Activated gamma-delta T cell (primary cell): ENCODE measurements at places on chromosomes 7 and 10.

- no peak for DNase-seq
Measured at GRCh38 chr7:41940760-41941343, 238.0 kb upstream of the INHBA start.

- no peak for DNase-seq
Measured at GRCh38 chr7:70402069-70402468, 729.9 kb upstream of the GALNT17 start.

DNA sequence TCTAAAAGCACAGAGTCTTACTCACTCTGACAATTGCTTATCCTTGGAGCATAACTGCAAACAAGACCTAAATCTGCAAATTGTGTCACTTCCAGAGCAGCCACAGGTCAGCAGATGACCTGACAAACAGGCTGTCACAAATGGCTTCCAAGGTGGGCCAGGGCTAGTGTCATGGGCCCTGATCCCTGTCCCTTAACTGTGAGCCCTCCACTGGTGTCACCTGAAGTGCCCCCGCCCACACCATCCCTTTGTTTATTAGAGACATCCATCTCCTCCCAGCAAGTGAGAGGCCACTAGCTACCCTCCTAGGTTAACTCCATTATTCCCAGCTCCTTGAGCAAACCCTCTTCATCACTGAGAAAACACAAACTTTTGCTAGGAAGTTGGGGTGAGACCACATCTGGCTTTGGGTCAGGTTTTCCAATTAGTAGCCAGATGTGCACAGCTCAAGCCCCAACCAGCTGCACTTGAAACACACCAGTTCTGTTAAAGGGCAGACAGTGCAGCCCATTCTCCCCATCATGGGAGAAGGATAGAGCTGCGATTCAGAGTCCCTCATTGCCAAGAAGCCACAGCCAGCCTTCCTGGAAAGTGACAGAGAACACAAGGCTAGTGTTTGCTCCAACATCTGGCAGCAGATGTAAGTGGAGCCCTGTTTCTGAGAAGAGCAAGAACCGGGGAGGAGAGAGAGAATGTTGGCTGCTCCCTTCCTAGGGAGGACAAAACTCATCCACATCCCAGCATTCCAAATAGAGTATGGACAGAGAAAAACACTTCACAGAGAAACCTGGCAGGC lies 75.7 kb upstream of the NANOS1 start:
- no peak for DNase-seq

GRCh38 chr7:44259547-44260457 lies 59.0 kb downstream of the YKT6 start:
- DNase-seq = no peak

- no peak for DNase-seq
Measured at GRCh38 chr10:70956029-70956759, 67.8 kb upstream of the PCBD1 start.

DNA sequence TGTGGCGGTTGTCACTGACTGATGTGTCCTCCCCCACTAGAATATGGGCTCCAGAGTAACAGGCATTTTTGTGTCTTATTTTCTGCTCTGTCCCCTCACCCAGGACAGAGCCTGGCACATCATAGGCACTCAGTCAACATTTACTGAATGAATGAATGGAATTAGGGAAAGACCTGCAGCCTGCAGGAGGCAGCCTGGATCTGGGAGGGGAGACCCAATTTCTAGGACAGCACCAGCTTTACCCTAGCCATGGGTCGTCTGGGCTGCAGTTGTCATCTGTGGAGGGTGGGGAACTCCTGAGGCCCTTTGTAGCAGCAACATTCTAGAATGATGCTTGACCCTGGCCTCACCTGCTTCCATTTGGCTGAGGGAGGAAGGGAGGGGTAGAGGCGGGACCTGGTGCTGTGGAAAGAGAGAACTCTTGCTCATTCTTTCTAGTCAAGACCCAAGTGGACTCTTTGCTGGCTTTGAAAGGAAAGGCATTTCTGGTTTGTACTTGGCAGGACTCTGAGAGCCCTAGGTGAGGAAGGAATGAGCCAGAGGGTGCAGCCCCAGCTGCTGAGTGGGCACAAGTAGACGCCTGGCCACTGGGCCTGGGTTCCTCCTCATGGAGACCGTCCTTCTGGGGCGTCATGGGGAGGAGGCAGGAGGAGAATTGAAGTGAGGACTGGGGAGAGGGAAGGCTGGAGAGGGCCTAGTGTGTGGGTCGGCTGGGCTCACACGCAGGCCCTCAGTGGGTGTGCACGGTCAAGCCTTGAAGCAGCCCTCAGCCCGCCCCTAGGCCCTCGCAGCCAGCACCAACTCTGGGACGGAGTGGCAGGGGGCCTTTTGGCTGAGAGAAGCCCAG lies 8.9 kb downstream of the FGF8 start:
- DNase-seq = no peak

DNA sequence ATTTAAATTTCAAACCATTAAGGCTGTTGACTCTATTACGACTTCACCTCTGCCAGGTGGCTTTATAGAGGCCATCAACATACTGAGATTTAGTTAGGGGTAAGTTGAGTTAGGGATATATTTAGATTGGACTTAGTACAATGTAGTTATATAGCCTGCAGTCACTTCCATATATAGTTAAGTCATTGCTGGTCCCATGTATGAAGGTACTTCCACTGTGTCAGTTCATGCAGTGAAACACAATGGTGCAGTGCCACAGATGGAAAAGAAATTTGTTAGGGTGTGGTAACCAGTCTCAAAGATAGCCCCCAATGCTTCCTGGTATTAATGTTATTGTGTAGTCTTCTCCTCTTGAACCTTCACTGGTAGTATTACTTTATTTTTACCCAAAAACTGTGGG lies 12.6 kb upstream of the TSPAN13 start:
- DNase-seq = no peak

DNA sequence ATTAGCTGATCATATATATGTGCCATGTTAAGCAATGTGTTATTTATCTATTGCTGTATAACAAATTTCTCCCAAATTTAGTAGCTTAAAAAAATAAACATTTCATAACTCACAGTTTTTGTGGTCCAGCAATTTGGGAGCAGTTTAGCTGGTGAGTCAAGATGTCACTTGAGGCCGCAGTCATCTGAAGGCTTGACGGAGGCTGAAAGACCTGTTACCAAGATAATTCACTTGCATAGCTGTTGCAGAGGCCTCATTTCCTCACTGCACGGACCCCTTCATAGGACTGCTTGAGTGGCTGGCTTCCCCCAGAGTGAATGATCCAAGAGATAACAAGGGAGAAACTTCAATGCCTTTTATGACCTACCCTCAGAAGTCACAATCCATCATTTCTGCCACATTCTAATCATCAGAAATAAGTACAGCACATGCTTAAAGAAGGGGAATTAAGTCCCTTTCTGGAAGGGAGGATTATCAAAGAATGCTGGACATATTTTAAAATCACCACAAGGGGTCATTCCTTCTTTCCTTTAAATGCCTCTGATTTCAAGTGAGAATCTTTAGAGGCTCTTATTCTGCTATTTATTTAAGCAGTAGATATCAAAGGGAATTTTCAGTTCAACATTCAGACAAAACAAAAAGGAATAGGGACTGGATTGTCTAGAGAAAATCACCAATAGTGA lies 10.5 kb upstream of the SRPK2 start:
- DNase-seq = no peak

DNA sequence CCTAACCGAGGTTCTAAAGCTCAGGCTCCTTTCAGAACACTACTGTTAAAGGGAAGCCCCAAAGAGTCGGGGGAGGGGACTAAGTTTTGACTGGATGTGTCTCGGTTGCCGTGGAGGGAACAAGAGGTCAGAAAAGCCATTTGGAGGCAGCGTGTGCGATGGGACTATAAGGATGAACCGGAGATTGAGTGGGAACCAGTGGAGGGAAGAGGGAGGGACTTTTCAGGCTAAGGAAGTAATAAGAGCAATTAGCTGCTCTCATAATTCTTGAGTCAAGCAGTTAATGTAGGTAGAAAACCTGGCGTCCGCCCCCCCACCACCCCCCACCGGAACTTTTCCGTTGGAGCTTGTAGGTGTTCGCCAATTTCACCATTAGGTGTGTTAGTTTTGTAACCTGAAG lies 491 bp upstream of the AKAP9 start:
- no peak for DNase-seq

GRCh38 chr7:13792208-13792607 lies 197.3 kb downstream of the ETV1 start:
- no peak for DNase-seq

GRCh38 chr10:133336577-133337369 lies at the start of gene CALY:
Gene CALY (minus strand): TSS chr10:133336896. CDS start chr10:133328989, 7,907 bp downstream.
- DNase-seq = peak; percentile 81

- no peak for DNase-seq
Measured at GRCh38 chr7:92456236-92456635, 9.0 kb downstream of the GATAD1 start.

GRCh38 chr7:93985101-93985500 lies 19.1 kb downstream of the BET1 start:
- no peak for DNase-seq

DNA sequence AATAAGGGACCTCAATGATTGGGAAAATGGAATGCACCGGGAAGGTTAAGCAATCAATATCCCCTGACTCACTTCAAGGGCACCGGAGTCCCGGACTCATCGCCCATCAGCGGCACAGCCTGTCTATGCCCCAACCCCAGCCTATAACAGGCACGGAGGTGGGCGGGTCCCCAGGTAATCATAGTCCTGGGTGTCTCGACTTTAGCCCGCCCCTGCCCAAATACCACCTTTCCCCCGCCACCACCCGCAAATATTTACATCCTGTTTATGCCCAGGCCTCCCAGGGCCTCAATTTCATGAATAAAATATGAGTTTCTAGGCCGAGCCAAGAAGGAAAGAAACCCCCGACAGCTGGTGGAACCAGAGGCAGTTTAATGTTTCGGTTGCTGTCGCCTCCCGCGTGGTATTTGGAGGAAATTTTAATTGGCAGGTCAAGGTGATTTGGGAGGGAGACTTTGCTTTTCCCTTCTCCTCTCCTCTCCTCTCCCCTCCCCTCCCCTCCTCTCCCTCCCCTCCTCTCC lies 15.6 kb upstream of the RFC2 start:
- no peak for DNase-seq

DNA sequence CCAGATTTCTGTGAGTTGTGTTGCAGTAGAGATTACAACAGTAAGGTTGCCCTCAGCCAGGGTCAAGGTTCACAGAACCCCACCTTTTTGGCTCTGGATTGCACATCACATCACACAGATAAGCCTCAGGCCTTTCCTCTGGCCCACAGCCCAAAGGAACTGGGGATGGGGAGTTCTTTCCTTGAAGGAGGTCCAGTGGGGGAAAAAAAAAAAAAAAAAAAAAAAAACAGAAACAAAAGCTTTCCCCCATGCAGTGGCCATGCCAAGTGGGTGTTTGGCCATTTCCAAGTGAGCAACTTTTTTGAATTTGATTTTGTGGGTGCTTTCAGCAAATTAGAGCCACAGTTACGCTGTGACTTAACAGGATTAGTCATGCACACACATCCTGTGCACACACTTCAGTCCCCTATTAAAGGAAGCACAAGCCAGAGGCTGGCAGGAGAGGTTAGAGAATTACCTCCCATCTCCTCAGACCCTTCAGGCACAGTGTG lies 79.3 kb upstream of the NANOS1 start:
- DNase-seq = no peak

GRCh38 chr7:22200238-22200637 lies 156.7 kb downstream of the RAPGEF5 start:
- no peak for DNase-seq

DNA sequence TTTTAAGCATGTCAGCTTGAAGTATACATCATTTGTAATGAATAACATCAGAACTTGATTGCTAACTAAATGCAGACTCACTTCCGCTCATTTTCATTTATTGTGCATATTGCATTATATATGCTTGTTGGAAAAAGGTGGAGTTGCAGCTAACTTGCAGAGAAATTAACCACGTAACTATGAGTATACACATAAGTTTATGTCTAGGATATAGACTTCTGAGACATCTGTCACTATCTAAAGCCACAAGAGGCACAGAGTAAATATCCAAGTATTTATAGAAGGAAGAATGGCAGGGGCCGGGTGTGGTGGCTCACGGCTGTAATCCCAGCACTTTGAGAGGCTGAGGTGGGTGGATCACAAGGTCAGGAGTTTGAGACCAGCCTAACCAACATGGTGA lies 47.3 kb downstream of the TNPO3 start:
- DNase-seq = no peak

DNA sequence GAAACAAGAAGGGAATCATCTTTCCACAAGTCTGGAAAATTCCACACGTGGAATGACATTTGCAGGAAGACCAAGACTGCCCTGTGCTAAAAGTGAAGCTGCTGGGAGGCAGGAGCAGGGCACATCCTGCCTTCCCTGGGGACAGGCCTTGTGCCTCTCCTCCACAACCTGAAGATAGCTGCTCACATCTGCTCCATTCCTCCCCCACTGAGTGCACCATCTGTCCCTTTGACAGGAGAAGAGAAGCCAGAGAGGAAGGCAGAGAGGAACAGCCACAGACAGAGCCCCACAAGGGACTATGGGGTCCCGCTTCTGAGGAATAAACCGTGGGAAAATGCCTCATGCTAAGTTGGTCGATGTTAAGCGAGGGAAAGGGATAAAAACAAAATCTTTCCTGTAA lies 15.9 kb upstream of the FAM171A1 start:
- DNase-seq = no peak

GRCh38 chr10:120684226-120684625 lies 166.9 kb upstream of the WDR11 start:
- DNase-seq = no peak

DNA sequence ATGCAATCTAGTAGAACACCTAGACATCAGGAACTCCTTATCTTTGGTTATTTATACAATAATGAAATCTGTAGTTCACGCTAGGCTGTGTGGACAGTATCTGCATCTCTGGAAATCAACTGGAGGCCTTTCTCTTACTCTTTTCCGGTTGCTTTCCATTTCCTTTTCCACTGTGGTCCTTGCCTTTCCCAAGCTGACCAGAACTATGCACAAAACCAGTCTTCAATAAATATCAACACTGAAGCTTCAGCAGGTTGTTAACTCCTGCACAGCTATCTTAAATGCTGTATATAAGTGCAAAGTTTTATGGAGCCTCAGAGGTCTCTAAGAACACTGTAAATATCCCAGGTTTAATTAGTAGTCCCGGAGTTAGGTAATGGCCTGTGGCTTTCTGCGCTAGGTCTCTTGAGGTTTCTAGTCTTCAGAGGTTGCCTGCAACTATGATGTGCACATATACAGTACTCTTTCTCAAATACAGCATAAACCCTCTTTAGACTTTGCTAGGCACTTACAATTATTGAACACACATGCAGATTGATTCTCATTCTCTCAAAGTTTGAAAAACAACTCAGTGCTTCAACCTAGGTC lies 2.4 kb downstream of the KLLN start:
- no peak for DNase-seq

GRCh38 chr10:123555616-123556015 lies 110.5 kb upstream of the GPR26 start:
- no peak for DNase-seq

DNA sequence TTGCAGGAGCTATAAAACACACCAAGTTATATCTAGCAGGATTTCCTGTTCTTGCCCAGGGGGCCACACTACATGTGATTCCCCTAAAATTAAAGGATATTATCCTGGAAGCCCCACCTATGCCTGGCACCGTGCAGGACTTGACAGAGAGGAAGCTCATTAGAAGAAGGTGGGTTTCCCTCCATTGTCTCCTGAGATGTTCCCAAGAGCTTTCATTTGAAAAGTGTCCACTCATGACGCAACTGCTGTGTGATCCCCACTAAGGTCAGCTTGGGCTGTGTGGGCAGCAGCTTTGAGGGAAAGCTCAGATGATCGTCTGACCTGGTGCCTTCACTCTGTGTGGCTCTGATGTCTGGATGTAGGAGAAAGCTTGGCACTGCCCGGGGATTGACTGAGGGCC lies 53.5 kb downstream of the RAMP3 start:
- DNase-seq = no peak

GRCh38 chr10:119706521-119707278 lies 19.1 kb upstream of the INPP5F start:
- no peak for DNase-seq

GRCh38 chr7:28685644-28686417 lies 272.3 kb downstream of the TRIL start:
- DNase-seq = no peak
